Hindlimb muscle (tissue), 1 donor: ENCODE measurements at places on chromosomes 7 and 10. TPM values are rescaled to one million over a fixed set of nuclear protein-coding genes. Genes with fewer than 3 reads are reported as not detected.

- DNase-seq, result no peak
Measured at GRCh38 chr7:108395426-108395825, 60.8 kb downstream of the NRCAM start.

The RPP38 gene
- 15.3 TPM for polyA plus RNA-seq

- DNase-seq, result no peak
Measured at GRCh38 chr10:91137822-91138221, 82.6 kb upstream of the PCGF5 start.

DNA sequence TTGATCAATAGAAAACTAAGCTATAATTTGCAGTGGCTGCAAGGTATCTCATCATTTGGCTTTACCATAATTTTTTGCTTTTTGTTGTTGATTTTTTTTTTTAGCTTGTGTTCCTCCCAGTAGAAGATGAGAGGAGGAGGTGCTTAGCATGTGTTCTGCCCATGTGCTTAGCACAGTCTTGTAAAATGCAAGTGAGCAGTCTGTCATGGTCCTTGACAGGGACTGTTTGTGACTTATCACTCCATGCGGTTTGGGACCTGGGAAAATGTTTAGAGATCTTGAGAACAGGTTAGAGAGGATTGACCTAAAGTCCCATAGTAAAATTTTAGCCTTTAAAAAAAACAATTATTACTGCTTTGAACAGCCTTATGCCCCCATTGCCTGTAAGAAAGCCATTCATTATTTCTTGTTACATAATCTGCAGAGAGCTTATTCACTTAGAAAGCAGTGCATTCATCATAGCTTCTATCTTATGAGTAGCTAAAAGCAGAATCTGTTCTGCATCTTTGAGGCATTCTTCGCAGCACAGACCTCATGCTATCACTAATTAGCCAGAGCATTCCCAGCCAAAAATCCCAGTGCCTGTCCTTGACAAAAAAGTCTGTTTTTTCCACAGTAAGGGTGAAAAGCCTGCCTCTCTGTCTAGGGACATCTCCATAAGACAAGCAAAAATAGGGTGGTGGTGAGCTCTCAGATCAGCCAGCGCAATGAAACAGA lies 748.7 kb upstream of the GALNT17 start:
- DNase-seq, result no peak

GRCh38 chr10:77159538-77160110 lies 478.0 kb downstream of the KCNMA1 start:
- DNase-seq, result no peak

DNA sequence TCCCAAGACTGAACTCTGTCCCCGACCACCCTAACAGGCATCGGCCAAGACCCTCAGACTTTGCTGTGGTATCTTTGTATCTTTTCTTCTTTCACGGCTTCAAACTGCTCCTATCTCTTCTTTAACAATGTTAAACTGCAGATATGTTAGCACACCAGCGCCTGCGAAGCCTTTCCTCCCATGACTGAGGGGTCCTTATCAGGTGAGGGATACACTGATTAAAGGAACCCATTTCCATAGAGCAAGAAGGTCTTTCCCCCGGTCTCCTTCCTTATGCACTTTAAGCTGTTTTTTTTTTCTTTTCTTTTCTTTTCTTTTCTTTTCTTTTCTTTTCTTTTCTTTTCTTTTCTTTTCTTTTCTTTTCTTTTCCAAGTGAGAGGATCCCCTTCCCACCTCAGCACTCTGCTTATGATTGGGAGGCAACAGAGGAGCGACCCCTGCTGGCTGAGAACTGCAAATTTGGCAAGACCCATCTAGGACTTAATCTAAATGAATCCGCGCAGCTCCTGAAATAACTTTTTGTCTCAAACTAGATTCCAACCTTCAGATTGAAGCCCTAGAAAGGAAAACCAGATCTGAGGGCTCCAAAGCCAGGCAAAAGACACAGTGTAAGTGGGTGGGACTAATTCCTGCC lies 109.9 kb downstream of the ITGB8 start:
- DNase-seq, result no peak

DNA sequence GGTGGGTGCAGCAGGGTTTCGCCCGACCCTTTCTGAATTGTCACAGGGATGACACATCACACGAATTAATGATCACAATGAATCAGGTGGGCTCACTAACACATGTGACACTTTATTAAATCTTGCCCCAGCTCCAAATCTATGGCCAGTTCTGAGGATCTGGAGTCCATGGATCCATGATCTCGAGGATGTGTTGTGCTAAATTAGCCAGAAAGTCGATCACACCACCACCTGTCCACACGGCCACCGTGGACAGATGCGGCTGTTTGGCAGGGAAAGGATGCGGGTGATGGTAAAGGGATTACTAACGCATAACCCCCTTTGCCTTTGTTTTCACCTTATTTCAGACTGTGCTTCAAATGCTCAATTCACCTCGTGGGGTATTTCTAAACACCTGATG lies 96.4 kb downstream of the COBL start:
- DNase-seq, result no peak

The GDF2 gene
- polyA plus RNA-seq, result not detected

GRCh38 chr10:54758791-54759190 lies 42.2 kb downstream of the PCDH15 start:
- DNase-seq, result no peak
